ENCODE measurements at places on chromosomes 12 and 14. TPM values are rescaled to one million over a fixed set of nuclear protein-coding genes. Genes with fewer than 3 reads are reported as not detected.
A peak's percentile ranks its signal among the peaks of the same experiment; 100 is the strongest.

DNA sequence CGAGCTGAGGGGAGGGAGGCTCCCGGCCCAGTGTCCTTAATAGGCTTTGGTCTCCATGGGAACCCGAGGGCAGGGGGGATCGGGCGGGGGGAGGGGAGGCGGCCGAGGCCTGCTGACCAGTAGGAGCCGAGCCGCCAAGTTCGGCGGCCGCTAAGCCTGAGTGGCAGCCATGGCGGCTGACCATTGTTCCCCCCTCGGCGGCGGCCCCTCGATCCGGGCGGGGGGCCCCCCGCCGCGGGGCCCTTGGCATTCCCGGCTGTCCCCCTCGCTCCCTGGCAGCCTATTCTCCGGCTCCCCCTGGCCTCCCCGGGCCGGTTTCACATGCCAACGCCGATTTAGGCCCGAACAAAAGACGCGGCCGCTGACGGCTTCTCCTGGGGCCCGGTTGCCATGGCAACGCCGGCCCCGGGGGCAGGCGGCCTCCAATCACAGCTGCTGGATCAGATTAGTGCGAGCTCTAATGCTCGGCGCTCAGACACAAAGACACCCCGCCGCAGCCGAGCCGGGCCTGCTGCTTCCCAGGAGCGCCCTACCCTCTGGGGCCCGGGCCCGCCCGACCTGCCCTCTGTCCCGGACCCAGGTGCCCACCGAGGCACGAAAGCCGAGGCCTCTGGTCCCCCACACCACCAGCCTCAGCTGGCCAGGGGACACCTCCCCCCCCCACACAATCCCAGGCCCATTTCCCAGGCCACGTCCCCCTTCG lies 7.3 kb downstream of the MSI1 start:
- H3K4me3 ChIP-seq: peak overlapping the region; percentile 71
- peaks cover 62% of the 10 kb centered on the region for H3K4me1 ChIP-seq
- peaks cover 31% of the 10 kb centered on the region for H3K36me3 ChIP-seq
- peak overlapping the region; percentile 82 for H3K27ac ChIP-seq
- no peaks in the 10 kb centered on the region for H3K27me3 ChIP-seq
- DNase-seq: peak; percentile 93

- H3K27ac ChIP-seq: no peak overlapping the region
- no peak for DNase-seq
- H3K4me3 ChIP-seq: no peak overlapping the region
Observed at GRCh38 chr14:69753860-69754259, 13.1 kb upstream of the SRSF5 start.

DNA sequence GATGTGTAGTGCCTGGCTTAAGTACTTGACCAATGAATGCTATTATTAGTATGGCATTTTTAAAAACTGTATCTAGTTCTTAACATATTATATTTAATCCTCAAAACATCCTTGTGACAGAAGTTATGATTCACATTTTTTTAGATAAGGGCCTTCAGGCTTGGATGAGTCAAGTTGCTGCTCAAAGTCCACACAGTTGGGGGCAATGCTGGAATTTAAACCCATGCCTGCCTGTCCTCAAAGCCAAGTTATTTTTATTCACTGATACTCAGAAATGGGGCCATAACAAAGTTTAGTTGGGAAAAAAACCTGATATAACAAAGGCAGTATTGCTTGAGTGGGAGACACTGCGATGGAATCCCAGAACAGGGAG lies 50.6 kb downstream of the RFX4 start:
- no peaks in the 10 kb centered on the region for H3K27me3 ChIP-seq
- no peak overlapping the region for H3K4me3 ChIP-seq
- no peaks in the 10 kb centered on the region for H3K4me1 ChIP-seq
- H3K27ac ChIP-seq: no peak overlapping the region

- H3K4me1 ChIP-seq: peaks cover 38% of the 10 kb centered on the region
- H3K27me3 ChIP-seq: no peaks in the 10 kb centered on the region
Observed at GRCh38 chr14:92472860-92473259, 40.7 kb upstream of the RIN3 start.

GRCh38 chr14:34890937-34891336 lies 15.8 kb upstream of the BAZ1A start:
- no peak overlapping the region for H3K27ac ChIP-seq
- no peak for DNase-seq
- no peak overlapping the region for H3K4me3 ChIP-seq
- no peaks in the 10 kb centered on the region for H3K27me3 ChIP-seq
- H3K36me3 ChIP-seq: no peaks in the 10 kb centered on the region

- H3K4me3 ChIP-seq: no peak overlapping the region
- H3K27me3 ChIP-seq: no peaks in the 10 kb centered on the region
- DNase-seq: no peak
Observed at GRCh38 chr14:99042381-99043266, 229.4 kb downstream of the BCL11B start.

DNA sequence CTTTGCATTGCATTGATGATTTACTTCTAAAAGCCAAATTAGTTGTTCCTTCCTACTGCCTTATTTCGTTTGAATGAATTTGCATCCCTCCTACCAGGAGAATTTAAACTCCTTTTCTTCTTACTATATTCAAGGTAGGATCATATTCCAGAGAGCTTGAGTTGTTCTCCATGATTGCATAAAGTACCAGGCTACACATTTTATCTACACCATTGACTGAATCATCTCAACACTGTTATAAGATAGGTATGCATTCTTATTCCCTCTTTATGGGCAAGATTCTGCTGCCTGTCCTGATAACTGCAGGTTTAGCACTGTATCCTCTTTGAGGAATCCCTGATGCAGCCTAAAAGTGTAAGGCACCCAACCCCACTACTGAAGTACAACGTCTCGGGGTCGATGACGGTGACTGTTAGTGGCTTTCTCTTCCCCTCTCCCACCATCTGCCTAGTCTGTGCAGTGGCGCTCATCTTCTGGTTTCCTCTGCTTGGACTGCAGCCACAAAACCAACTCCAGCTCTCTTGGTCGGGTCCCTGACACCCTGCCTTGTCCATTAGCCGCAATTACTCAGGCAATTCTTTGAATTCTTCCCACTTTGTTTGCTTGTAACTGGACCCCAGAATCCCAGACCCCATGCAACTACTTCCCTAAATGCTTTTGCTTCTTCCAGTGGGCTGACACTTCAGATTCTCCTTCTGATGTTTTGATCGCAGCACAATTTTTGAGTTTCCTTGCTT lies 44.4 kb upstream of the STXBP6 start:
- no peak overlapping the region for H3K4me3 ChIP-seq
- H3K4me1 ChIP-seq: peaks cover 25% of the 10 kb centered on the region
- no peak overlapping the region for H3K27ac ChIP-seq

GRCh38 chr12:51217968-51218606 lies at the start of gene POU6F1:
POU6F1 (minus strand) TSS chr12:51218062; CDS start chr12:51206836, 11,226 bp downstream.
- peak; percentile 74 for DNase-seq
- H3K4me1 ChIP-seq: peaks cover 18% of the 10 kb centered on the region
- peak within 1 kb of the TSS; percentile 54 for H3K27ac ChIP-seq
- H3K27me3 ChIP-seq: no peaks in the 10 kb centered on the region
- H3K4me3 ChIP-seq: peak within 1 kb of the TSS; percentile 70
- peaks cover 3% of the 10 kb centered on the region for H3K36me3 ChIP-seq

- H3K4me1 ChIP-seq: peaks cover 76% of the 10 kb centered on the region
- no peak for DNase-seq
- H3K27me3 ChIP-seq: no peaks in the 10 kb centered on the region
- peak overlapping the region; percentile 86 for H3K27ac ChIP-seq
Observed at GRCh38 chr12:65892841-65893251, 68.6 kb downstream of the HMGA2 start.

GRCh38 chr12:64390275-64390851 lies at the start of gene C12orf56:
C12orf56 (minus strand) TSS chr12:64390758; CDS start chr12:64390565, 193 bp downstream.
- H3K27ac ChIP-seq: no peak within 1 kb of the TSS
- no peaks in the 10 kb centered on the region for H3K36me3 ChIP-seq
- H3K27me3 ChIP-seq: peaks cover 22% of the 10 kb centered on the region
- H3K4me1 ChIP-seq: peaks cover 12% of the 10 kb centered on the region

- no peaks in the 10 kb centered on the region for H3K27me3 ChIP-seq
- peaks cover 12% of the 10 kb centered on the region for H3K36me3 ChIP-seq
- H3K4me3 ChIP-seq: no peak overlapping the region
- H3K4me1 ChIP-seq: no peaks in the 10 kb centered on the region
Observed at GRCh38 chr14:37369425-37369824, 171.7 kb downstream of the MIPOL1 start.

TRAFD1 gene
- 24.8 TPM for total RNA-seq

PLEKHD1 gene
- total RNA-seq: 1.0 TPM

GZMB gene
- 0.68 TPM for total RNA-seq

PGF gene
- total RNA-seq: 5.0 TPM
